ENCODE measurements at places on chromosomes 16 and 17. TPM values are rescaled to one million over a fixed set of nuclear protein-coding genes. Genes with fewer than 3 reads are reported as not detected.

Gene MRM1
- polyA plus RNA-seq = 10.3 TPM

Gene SCIMP
- polyA plus RNA-seq = 0.15 TPM

Gene BIRC5
- 0.28 TPM for polyA plus RNA-seq

Gene RANBP10
- polyA plus RNA-seq = 6.4 TPM

Gene PIRT
- polyA plus RNA-seq = not detected

Gene KRT20
- not detected for polyA plus RNA-seq

Gene PYDC1
- polyA plus RNA-seq = not detected

Gene ASB16
- polyA plus RNA-seq = 6.5 TPM

Gene CLDN6
- 0.03 TPM for polyA plus RNA-seq

Gene ARSG
- polyA plus RNA-seq = 3.5 TPM

Gene EARS2
- 20.9 TPM for polyA plus RNA-seq

Gene SMIM36
- not detected for polyA plus RNA-seq

Gene MRPL45
- 16.0 TPM for polyA plus RNA-seq

Gene MAFG
- polyA plus RNA-seq = 10.5 TPM

Gene KRTAP9-8
- polyA plus RNA-seq = not detected

Gene SEC14L1
- 36.1 TPM for polyA plus RNA-seq

Gene TRAPPC2L
- 37.5 TPM for polyA plus RNA-seq

Gene ZDHHC1
- polyA plus RNA-seq = 4.4 TPM

Gene ABCC6
- polyA plus RNA-seq = 0.17 TPM

Gene SCARF1
- 10.2 TPM for polyA plus RNA-seq

Gene MSLN
- polyA plus RNA-seq = 0.09 TPM

Gene USH1G
- not detected for polyA plus RNA-seq
